ENCODE measurements at places on chromosomes 16 and 17. TPM values are rescaled to one million over a fixed set of nuclear protein-coding genes. Genes with fewer than 3 reads are reported as not detected.

GRCh38 chr16:84806256-84806889 lies 13.4 kb upstream of the CRISPLD2 start:
- no peak overlapping the region for H3K4me3 ChIP-seq
- H3K27me3 ChIP-seq: peaks cover 5% of the 10 kb centered on the region
- no peak overlapping the region for H3K27ac ChIP-seq
- H3K36me3 ChIP-seq: no peaks in the 10 kb centered on the region

GRCh38 chr16:84562174-84562815 lies 55.6 kb downstream of the COTL1 start:
- no peak overlapping the region for H3K4me3 ChIP-seq
- peak overlapping the region; percentile 56 for H3K27ac ChIP-seq
- H3K27me3 ChIP-seq: no peaks in the 10 kb centered on the region
- peaks cover 35% of the 10 kb centered on the region for H3K36me3 ChIP-seq

Gene CTRB2
- not detected for total RNA-seq

Gene KCNJ12
- not detected for total RNA-seq

- peaks cover 3% of the 10 kb centered on the region for H3K36me3 ChIP-seq
- H3K4me1 ChIP-seq: peaks cover 54% of the 10 kb centered on the region
- peak; percentile 78 for DNase-seq
- H3K4me3 ChIP-seq: peak overlapping the region; percentile 94
- peak overlapping the region; percentile 95 for H3K27ac ChIP-seq
These were observed 735 bp downstream of the ZNF652 start for GRCh38 chr17:49361129-49361901.

Gene CDH11
- total RNA-seq: not detected

Gene ALDOC
- total RNA-seq: 77.3 TPM

DNA sequence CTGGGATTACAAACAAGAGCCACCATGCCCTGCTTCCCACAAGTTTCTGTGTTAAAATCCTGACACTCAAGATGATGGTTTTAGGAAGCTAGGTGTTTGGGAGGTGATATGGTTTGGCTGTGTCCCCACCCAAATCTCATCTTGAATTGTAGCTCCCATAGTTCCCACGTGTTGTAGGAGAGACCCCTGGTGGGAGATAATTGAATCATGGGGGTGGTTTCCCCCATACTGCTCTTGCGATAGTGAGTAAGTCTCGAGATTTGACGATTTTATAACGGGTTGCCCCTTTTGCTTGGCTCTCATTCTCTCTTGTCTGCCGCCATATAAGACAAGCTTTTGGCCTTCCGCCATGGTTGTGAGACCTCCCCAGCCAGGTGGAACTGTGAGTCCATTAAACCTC lies 17.2 kb upstream of the SMG1 start:
- H3K36me3 ChIP-seq: no peaks in the 10 kb centered on the region
- DNase-seq: no peak
- no peak overlapping the region for H3K4me3 ChIP-seq
- H3K27me3 ChIP-seq: no peaks in the 10 kb centered on the region

DNA sequence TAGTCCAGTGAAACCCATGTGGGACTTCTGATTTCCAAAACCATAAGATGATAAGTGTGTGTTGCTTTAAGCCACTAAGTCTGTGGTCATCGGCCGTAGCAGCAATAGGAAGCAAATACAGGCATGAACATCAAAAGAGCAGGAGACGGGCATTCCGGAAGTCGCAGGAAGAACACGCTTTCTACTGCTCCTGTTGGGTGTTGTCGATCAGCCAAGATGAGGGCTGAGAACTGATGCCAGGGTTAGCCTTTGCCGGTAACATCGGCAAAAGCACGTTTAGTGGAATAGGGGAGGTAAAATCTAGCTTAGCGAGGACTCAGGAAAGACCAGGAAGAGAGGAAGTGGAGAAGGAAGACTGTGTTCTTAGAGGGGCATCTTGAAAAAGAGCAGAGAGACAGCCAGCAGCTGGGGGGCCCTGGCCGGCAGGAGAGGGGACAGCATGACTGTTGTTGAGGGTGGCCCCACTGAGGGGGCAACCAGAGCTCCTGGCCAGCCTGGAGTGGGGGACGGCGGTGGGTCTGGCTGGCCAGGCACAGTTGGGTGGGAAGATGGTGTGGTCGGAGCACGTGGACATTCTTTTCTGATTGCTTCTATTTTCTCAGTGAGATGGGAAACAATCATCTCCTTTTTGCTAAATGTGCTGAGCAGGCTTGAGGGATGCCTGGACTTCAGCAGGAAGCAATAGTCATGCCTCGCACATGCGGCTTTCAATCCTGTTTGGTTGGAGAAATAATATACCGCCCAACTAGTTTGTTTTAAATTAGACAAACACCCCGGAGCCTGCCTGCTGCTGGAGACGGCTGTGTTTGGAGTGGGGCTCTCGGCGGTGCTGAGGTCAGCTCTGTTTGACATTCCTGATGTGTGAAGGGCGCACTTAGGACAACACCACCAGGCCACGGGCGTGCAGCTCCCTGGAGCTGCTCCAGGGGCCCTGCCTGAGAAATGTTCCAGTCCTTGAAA lies 109.9 kb downstream of the METRNL start:
- no peak overlapping the region for H3K27ac ChIP-seq
- H3K27me3 ChIP-seq: no peaks in the 10 kb centered on the region
- H3K4me3 ChIP-seq: no peak overlapping the region
- H3K36me3 ChIP-seq: no peaks in the 10 kb centered on the region

Gene REXO5
- 25.7 TPM for total RNA-seq

Gene OTOP2
- total RNA-seq: not detected

DNA sequence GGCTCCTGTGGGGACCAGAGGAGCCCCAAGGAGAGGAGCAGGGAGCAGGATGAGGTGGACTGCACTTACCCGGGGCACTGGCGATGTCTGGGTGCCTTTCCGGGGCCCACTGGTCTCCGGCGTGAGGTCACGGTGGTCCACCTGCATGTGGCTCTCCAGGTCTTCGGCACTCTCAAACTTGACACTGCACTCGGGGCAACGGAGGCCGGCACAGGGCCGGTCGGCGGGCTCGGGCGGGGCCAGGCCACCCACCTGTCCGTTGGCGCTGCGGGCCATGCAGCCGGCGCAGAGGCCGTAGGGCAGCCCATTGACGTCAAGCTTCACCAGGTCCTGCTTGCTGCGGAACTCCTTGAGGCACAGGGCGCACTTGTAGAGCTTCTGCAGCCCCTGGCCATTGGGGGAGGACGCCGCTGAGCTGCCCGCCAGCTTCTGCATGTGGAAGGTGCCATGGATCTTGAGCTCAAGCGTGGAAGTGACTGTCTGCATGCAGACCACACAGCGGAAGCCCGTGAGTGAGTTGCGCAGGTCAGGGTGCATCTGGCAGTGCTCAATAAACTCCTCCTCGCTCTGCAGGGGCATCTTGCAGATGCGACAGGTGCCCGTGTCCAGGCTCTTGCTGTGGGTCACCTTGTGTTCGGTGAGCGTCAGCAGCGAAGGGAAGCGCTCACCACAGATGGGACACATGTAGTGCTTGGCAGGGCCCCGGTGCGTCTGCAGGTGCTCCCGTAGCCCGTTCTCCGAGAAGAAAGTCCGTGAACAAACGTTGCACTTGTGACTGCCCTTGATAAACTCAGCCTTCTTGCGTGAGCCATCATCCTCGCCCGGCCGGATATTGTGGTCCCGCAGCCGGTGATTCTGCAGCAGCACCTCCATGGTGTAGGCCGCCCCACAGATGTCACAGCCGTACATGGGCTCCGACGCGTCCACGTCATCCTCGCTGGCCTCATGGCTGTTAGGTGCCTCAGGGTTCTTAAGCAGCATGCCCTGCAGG lies 220.0 kb downstream of the ZNF423 start:
- no peak overlapping the region for H3K27ac ChIP-seq
- H3K4me1 ChIP-seq: no peaks in the 10 kb centered on the region
- no peak for DNase-seq
- H3K27me3 ChIP-seq: no peaks in the 10 kb centered on the region

Gene CCDC78
- total RNA-seq: 4.2 TPM

Data from activated CD4-positive, alpha-beta memory T cell treated with anti-CD3 and anti-CD28 coated beads for 36 hours (primary cell).